Esophagus mucosa (tissue), 1 donor: ENCODE measurements at places on chromosomes 12 and 14. TPM values are rescaled to one million over a fixed set of nuclear protein-coding genes. Genes with fewer than 3 reads are reported as not detected.

- no peak for ATAC-seq
Observed at GRCh38 chr12:85273381-85274314, 6.4 kb upstream of the ALX1 start.

DNA sequence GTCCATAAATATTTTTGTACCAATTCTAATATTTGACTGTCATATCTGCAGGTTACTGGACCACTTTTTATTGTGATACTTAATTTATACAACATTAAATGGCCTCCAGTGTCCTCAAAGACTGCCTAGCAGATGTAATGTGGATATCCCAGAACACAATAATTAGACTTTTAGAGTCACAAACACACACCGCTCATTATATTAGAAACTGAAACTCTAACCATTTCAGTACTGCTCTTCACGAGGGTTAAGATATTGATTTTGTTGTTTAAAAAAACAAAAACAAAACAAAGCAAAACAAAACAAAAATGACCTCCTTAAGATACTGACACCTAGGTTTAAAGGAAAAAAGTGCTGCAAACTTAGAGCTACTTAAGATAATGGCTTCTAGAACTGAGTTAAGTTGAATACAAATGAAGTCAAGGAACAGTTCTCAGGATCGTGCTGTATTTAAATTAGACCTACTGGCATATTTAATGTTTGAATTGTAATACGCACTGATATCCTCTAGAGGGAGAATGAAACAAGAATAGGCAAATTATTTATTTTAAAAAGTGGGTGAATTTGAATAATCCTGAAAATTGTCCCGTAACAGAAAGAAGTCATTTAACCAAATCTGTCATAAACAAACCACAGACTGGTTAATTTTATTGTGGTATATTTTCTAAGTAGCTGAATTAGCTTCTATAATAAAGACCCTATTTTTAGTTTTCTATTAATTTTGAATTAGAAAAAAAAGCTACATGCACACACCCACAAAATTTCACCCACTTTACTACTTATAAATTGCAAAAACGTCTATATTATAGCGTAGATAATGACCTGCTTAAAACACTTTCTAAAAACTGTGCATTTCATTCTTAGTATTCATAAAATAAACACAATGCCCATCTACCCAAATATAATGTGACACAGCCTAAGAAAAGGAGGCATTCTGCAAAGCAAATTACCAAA, 395.2 kb upstream of the DCN start:
- ATAC-seq: peak; percentile 46

GRCh38 chr12:18646286-18646890, 91.4 kb downstream of the PLCZ1 start:
- ATAC-seq: no peak

DNA sequence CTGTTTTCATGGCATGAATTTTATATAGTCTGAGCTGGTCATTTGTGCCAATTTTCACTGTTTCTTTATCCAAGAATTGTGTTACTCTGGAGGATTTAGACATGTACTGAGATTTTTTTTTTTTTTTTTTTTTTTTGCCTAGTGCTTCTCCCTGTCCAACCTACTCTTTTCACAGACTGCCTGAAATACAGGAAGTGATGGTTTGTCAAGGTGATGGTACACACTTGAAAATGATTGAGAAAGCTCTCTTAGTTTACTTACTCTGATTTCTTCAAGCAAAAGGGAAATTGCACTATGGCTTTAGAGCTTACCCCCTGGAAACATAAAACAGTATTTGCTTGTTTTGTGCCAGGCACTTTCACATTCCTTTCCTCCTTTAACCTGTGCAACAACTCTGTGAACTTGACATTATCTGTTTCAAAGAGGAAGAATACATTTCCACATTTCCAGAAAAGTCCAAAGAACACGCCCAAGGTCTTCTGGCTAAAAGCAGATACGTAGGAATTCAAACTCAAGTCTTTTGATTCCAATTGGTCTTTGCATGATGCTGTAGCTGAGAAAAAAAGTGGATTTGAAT, 181.1 kb downstream of the SLC15A5 start:
- ATAC-seq: no peak

- ATAC-seq: no peak
Observed at GRCh38 chr12:77107121-77107520, 41.8 kb upstream of the E2F7 start.

DNA sequence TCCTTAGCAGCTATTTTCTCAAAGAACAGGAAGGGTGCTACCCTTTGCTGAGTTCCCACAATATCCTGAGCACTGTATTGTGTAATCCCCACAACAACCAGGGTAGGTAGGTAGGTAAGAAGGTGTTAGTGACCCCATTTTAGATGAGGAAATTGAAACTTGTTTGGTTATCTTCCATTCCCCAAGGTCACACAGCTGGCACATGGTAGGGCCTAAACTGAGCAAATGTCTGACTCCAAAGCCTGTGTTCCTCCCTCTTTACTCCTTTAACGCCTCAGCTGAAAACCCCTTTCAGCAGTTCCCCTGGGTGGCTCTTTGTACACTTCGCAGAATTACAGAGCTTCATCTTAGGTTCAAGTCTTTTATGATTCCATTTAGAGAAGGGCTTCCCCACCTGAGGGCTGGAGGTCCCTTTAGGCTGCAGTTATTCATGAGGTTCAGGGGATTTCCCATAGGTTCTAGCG, 26.5 kb upstream of the RIC8B start:
- ATAC-seq: no peak

GRCh38 chr12:5437589-5437988, 5.7 kb downstream of the NTF3 start:
- ATAC-seq: no peak

GRCh38 chr12:31471823-31472222, 119.1 kb downstream of the DENND5B start:
- no peak for ATAC-seq

DNA sequence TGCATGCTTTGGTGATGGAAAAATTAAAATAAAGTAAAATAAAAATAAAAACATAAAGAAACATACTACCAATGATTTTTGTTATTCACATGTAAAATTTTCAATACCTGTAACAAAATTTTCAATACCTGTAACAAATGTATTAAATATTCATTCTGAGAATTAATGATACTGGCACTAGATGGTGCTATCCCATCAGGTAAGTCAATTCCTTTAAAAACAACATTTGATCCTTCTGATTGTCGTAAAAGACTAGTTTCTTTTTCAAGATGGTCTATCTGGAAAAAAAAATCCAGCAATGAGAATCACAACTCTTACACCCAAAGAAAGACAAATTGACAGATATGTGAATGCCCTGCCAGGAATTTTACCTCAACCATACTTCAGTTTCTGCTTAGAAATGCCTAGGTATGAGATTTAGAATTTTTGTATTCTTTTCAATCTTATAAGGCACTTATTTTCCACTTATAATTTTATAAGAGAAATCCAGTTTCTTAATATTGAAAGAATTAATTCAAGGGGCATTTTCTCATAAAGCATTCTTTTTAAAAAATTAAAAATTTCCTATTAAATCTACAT, 30.7 kb downstream of the CEP290 start:
- peak; percentile 57 for ATAC-seq

DNA sequence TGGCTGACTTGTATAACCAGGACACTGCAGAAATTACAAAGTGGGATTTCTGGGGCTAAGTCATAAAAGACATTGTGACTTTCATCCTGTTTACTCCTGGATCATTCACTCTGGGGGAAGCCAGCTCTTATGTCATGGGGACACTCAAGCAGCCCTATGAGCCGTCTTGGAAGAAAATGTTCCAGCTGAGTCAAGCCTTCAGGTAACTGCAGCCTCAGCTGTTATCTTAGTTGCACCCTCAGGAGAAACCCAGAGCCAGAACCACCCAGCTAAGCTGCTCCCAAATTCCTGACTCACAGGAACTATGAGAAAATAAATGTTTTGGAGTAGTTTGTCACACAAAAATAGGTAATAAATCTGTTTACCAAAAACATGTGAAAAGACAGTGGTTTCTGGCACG, 43.1 kb upstream of the GXYLT1 start:
- ATAC-seq: no peak

- ATAC-seq: peak; percentile 78
Observed at GRCh38 chr14:51333901-51334521, 94.0 kb downstream of the TMX1 start.

GRCh38 chr12:32756476-32757066, 874 bp upstream of the YARS2 start:
- ATAC-seq: no peak

TEAD4 gene
- 11.0 TPM for total RNA-seq

REP15 gene
- 0.40 TPM for total RNA-seq

ZC2HC1C gene
- 1.1 TPM for total RNA-seq

MUCL1 gene
- total RNA-seq: not detected

MLF2 gene
- 122 TPM for total RNA-seq
